ENCODE measurements at places on chromosomes 1 and 21.

- no peak for DNase-seq
These were observed 16.2 kb upstream of the DNASE2B start for GRCh38 chr1:84382127-84382526.

- DNase-seq, result no peak
These were observed 44.9 kb downstream of the C1orf198 start for GRCh38 chr1:230823426-230823825.

GRCh38 chr1:247212012-247212411 lies 40.2 kb upstream of the ZNF124 start:
- no peak for DNase-seq

DNA sequence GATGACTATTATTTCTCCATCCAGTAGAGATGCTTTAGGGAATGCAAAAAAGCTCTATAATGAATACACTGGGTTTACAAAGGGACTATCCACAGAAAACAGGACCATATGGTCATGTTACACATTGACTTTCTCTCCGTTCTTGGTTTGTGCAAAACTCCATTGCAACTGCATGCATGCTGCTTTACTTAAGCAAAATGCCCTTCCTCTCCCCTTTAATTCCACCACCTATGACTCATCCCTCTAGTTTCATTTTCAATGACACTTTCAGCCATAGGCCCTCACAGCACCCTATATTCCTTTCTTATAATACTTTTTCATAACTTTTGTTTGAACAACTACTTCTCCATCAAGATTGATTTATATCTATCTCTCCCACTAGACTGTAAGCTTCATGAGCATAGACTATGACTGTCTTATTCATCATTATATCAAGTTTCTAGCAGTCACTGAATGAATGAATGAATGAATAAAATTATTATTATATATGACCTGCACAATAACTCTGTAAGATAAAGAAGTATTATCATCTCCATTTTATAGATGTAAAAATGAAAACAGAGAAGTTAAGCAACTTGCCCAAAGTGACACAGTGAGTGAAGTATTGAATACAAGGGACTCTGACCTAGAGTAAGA lies 248.9 kb downstream of the PLPP3 start:
- no peak for DNase-seq

GRCh38 chr1:44970317-44970716 lies 16.1 kb downstream of the EIF2B3 start:
- DNase-seq, result no peak

- peak; percentile 68 for DNase-seq
These were observed 81.1 kb downstream of the TNFSF18 start for GRCh38 chr1:172969611-172970010.

DNA sequence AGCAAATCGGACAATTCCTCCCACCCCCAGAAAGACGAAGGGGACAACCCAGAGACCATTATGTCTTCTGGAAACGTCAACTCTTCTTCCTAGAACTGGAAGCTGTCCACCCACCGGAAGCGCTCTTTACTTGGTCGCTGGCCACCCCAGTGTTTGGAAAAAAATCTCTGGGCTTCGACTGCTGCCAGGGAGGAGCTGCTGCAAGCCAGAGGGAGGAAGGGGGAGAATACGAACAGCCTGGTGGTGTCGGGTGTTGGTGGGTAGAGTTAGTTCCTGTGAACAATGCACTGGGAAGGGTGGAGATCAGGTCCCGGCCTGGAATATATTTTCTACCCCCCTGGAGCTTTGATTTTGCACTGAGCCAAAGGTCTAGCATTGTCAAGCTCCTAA lies 3.2 kb downstream of the S1PR1 start:
- no peak for DNase-seq

DNA sequence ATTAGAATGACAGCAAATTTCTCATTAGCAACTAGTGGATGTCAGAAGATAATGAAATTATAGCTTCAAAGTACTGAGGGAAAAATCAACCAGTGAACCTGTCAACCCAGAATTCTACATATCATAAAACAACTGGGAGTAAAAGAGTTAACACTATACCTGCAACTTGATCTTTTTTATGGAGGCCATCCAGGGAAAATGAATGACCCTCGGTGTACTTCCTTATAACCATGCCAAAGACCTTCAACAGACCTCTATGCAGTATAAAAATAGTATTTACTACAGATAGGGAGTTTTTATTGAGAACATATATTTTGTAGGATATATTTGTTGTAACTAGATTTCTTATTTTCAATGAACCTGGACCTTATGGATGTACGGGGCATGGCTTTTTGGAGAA lies 392.5 kb upstream of the ZRANB2 start:
- DNase-seq, result no peak

- DNase-seq, result no peak
These were observed 14.4 kb upstream of the SCCPDH start for GRCh38 chr1:246709835-246710234.

- no peak for DNase-seq
These were observed 1.0 kb downstream of the ARPC5 start for GRCh38 chr1:183634429-183635065.

GRCh38 chr1:59092126-59092525 lies 204.8 kb upstream of the FGGY start:
- DNase-seq, result no peak

- DNase-seq, result no peak
These were observed 152.9 kb downstream of the ZBTB18 start for GRCh38 chr1:244204004-244204403.

- DNase-seq, result no peak
These were observed 19.5 kb downstream of the DYRK3 start for GRCh38 chr1:206654828-206655227.

- DNase-seq, result no peak
These were observed 5.3 kb upstream of the CELSR2 start for GRCh38 chr1:109243860-109244552.

DNA sequence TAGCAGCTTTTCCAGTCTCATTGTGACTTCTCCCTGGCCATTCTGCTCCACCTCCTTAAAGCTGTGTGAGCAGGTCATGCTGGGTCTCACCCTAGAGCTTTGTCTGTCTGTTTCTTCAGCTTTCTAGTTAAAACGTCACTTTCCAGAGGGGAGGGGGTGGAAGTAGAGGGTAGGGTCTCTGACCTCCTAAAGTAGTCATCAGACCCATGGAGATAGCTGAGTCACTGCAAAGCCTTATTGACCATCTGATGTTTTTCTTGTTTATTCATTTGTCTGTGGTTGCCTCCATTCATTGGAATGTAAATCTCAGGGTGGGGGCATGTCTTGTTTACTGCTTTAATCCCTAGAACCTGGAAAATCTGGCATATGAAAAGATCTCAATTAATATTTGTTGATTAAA lies 52.7 kb downstream of the ELF3 start:
- no peak for DNase-seq

DNA sequence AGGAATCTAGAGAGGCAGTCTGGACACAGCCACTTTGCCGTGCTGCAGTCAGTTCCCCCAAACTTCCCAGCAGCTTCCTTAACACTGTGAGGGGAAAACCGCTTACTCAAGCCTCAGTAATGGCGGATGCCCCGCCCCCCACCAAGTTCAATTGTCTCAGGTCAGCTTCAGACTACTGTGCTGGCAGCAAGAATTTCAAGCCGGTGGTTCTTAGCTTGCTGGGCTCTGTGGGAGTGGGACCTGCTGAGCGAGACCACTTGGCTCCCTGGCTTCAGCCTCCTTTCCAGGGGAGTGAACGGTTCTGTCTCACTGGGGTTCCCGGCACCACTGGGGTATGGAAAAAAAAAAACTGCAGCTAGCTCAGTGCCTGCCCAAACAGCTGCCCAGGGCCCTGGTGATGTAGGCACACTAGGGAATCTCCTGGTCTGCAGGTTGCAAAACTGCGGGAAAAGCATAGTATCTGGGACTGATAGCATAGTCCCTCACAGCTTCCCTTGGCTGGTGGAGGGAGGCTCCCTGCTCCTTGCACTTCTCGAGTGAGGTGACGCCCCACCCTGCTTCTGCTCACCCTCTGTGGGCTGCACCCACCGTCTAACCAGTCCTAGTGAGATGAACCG lies 23.7 kb upstream of the HFM1 start:
- DNase-seq, result no peak

GRCh38 chr1:20059847-20060246 lies 10.1 kb upstream of the PLA2G5 start:
- DNase-seq, result no peak

DNA sequence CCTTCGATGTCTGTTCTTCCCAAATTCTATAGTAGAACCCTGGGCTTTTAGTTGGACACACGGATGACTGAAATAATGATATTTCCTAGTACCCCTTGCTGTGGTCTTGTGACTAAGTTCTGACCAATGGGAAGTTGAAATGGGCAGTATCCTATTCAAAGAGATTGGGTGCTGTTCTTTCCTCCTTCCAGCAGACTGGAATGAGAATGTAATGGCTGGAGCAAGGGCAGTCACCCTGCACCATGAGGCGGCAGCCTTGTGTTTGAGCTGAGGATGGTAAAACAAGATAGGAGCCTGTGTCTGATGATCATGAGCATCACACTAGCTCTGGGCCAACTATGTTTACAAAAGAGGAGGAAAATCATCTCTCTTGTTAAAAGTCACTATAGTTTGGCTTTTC lies 5.1 kb upstream of the SRM start:
- DNase-seq, result no peak

DNA sequence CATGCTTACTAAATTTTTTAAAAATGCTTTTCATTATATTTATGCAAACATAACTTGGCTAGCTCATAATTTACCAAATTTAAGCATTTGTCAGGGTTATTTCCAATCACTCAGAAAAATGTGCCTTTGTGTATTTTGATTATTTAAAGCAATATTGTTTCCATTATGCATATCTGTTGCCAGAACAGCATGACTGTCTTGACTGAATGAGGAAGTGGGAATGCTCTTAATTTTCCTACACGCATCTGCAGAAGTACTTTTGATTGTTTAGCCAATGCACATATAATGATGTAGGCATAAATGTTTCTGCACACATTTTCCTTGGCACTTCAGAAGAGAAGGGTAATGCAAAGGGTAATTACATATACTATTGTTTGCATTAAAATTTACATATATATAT lies 92.5 kb upstream of the ADGRL2 start:
- no peak for DNase-seq

DNA sequence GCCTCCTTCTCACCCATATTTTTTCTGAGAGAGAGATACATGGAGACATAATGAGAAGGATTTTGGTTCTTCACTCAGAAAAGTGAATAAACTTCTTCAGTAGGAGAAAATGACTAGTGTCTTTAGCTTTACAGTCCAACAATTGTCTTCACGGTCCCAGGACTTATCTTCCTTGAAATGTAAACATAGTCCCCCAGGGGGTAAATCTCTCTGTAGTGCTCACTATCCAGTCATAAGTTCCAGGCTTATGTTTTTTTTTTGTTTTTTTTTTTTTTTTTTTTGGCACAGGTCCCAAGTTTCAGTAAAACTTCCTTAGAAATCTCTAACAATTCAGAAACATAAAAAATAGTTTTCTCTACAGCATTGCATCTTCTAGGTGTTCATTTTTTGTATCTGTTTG lies 890.2 kb upstream of the B3GALT2 start:
- no peak for DNase-seq

GRCh38 chr1:180620581-180620980 lies 11.2 kb upstream of the XPR1 start:
- DNase-seq, result no peak

- DNase-seq, result peak; percentile 40
These were observed 73.4 kb upstream of the PPM1J start for GRCh38 chr1:112788561-112788960.

GRCh38 chr21:38350684-38351083 lies 93.9 kb downstream of the KCNJ15 start:
- no peak for DNase-seq

DNA sequence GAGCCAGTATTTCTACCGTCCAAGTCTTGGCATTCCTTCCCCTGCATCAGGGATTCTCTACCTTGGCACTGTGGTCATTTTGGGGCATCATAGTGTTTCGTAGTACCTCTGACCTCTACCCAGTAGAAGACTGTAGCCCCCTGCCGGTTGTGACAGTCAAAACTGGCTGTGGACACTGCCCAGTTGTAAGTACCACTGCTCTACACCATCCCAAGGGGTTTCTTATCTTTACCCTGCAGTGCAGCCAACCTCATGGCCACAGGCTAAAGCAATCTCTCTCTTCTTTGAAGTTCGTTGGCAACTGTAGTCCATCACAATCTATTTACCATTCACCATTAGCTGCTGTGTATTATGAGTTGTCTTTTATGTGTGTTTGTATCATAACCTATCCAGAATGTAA lies 29.3 kb upstream of the ERO1B start:
- DNase-seq, result no peak

DNA sequence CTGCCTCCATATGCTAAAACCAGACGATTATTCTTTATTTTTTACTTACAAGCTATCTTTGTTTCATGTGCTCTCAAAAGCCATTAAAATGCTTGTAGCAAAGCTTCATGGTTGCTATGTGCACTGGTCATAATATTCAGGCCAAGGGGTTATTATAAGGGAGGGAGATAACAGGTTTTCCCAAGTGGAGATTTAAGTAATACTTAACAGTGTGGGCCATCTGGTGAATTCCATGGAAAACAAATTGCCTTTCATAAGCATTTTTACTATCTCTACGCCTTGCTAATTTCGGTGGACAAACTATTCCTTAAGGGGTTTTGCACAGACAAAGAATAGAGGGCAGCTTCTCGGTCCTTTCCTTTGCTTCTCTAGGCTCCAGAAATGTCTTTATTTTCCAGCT lies 137.8 kb downstream of the NUF2 start:
- no peak for DNase-seq

GRCh38 chr1:145719230-145720079 lies at the start of gene CD160:
TSS of gene CD160 (plus strand) at chr1:145719499. CDS start at chr1:145728328, 8,829 bp downstream.
- DNase-seq, result no peak

- no peak for DNase-seq
These were observed 30.6 kb downstream of the WDR47 start for GRCh38 chr1:109011335-109011734.

GRCh38 chr1:150165622-150166612 lies 16.2 kb downstream of the PLEKHO1 start:
- DNase-seq, result no peak

DNA sequence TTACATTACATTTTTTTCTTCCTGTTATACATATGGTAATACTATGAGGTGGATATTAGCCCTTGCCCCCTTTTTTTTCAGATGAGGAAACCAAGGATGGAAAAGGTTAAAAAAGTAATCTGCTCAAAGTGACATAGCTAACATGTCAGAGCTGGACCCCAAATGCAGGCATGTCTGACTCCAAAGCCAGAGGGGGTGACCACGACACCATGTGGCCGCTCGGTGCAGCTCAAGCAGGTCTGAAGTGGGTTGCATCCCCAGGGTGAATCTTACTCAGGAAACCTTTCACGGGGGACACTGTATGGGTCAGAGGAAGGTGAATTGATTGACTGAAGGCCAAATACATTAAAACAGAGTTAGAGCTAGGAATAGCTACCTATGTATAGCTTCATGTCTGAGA lies 34.8 kb downstream of the CD34 start:
- no peak for DNase-seq

- no peak for DNase-seq
These were observed 59.4 kb upstream of the CYP2J2 start for GRCh38 chr1:59985911-59986515.

DNA sequence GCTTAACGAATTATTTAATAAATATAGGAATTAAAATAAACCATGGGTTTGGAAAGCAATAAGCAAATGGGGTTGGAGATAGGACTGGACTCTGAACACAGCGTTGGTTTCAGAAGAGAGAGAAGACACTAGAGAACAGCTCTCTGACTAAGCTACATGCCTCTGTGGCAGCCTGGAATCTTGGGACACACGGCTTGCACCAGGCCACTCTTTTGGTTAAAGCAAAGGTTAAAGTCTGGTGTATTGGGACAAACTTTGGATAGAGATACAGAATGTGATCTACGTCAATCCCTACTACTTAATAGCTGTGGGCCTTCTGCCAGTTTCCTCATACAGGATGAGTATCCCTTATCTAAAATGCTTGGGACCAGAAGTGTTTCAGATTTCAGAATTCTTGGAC lies 49.7 kb upstream of the HSD17B7 start:
- no peak for DNase-seq

All from GM04504 (cell line).